ENCODE measurements at places on chromosomes 1 and 21. TPM values are rescaled to one million over a fixed set of nuclear protein-coding genes. Genes with fewer than 3 reads are reported as not detected.

Gene CD164L2
- total RNA-seq = not detected

Gene PYHIN1
- total RNA-seq = not detected

Gene NTNG1
- not detected for total RNA-seq

Gene PRR9
- not detected for total RNA-seq

Gene ECE1
- total RNA-seq = 112 TPM

Gene GOLPH3L
- 9.3 TPM for total RNA-seq

Gene HENMT1
- 13.7 TPM for total RNA-seq

Gene FAM131C
- total RNA-seq = 0.20 TPM

Gene C1orf35
- total RNA-seq = 8.6 TPM

- DNase-seq = peak; percentile 26
These were observed 32.0 kb upstream of the CD2 start for GRCh38 chr1:116722016-116722838.

- no peak for DNase-seq
These were observed 577.0 kb downstream of the LMO4 start for GRCh38 chr1:87905651-87906050.

DNA sequence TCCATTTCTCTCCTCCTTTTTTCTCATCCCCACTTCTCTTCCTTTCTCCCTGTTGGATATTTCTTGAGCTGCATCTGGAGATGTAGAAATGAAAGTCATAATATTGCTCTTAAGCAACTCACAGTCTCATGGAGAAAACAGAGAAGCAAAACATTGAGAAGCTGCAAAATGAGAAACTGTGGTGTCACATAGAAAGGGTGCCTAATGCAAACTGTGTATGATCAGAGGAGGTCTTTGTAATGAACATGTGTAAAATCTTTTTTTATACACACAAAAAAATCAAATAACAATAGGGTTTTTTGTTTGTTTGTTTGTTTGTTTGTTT lies 11.8 kb upstream of the SLAMF7 start:
- no peak for DNase-seq

DNA sequence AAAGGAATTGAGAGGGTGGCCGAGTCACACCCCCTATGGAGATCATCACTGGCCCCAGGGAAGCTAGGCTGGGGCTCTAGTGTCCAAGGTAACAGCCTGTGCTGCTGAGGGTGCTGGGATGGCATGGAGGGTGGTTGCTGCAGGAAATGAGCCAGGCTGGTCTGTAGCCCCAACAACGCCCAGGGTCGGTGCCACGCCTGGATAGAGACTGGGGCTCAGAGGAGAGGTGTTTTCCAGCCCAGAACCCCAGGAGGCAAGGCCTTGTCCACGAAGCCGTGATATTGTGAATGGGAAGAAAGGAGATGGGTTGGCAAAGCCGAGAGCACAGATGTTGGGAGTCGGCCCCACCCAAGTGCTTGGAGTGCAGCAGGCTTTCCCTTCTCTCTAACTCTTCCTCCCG lies 68.9 kb upstream of the ACTRT2 start:
- no peak for DNase-seq

GRCh38 chr1:33255347-33256220 lies 708 bp upstream of the ZNF362 start:
- peak; percentile 77 for DNase-seq

- no peak for DNase-seq
These were observed 34.9 kb downstream of the ALPL start for GRCh38 chr1:21544095-21544494.

DNA sequence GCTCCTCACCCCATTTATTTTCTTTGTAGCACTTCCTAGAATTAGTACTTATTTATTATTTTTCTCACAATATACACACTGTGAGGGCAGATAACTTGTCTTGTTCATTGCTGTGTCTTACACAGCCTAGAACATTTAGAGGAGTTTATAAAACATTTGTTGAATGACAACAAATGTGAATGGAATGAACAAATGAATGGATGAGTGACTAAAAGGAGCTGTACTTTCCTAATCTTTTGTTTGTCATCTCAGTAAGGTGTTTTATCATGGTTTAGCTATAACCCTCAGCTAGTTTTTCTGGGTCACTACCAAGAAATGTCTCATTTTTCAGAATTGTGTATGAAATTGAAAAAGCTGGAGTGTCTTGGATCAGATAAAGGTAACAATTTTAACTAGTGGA lies 239.3 kb upstream of the KCNK2 start:
- peak; percentile 13 for DNase-seq

DNA sequence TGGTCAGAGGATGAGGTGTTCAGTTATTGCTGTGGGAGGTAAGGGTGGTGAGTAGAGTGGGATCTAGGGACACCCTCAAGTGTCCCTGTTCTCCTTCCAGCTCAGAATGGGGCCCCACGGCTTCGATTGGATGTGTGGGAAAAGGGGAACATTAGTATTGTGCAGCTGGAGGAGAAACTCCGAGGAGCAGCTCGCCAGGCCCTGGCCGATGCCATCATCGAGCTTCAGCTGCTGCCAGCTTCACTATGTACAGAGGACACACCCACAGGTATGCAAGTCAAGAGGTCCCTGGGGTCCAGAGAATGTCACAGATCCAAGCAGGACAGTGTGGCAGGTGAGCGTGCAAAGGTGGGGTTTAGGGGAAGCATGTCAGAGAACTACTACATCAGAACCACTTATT lies 13.9 kb downstream of the HYI start:
- no peak for DNase-seq

DNA sequence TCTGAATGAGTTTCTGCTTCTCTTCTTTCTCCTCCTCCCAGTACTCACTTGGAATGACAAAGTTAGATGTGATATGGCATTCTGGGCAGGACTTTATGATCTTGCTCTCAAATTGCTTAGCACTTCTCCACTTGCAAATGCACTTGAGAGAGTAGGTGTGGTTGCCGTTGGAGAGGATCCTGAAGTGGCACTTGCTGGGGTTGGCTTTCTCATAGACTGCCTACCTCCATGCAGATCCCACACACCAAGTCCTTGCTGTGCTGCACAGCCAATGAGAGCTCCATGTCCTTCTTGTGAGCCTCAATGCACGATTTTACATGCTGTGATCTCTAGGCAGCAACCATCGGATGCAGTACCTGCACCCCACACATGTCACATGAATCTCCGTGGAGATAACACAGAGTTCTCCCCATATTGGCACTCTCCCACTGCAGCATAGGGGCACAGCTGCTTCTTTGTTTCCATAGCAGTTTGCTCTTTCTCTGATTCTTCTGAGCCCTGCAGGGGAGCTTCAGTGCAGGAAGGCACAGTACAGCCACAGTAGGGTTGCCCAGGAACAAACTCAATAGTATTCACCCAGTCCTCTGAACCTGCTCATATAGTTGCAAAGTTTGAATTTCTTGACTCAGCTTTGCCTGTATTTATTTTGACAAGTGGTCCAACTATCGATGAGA lies 45.2 kb downstream of the ZNF691 start:
- no peak for DNase-seq

GRCh38 chr1:230375780-230376179 lies 50.4 kb downstream of the PGBD5 start:
- no peak for DNase-seq

GRCh38 chr1:185008838-185009237 lies 34.5 kb upstream of the NIBAN1 start:
- no peak for DNase-seq

DNA sequence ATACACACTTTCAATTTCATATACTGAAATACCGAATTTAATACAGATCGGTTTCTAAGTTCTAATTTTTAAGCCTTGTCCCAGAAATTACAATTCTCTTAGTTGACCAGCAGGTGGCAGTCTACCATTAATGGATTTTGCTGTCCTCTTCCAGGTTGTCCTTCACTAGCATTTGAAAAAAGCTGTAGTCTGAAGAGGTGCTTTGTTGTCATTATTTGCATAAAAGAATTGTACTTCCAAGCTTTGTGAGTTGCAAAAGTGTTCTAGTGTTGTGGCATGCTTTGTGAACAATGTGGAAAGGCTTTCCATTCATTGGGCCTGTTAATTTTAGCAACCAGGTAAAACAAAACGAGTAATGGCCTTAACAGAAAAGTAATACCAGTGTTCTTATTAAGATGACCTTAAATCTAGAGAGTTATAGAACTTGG lies 193.6 kb downstream of the RPS6KC1 start:
- DNase-seq = peak; percentile 38

DNA sequence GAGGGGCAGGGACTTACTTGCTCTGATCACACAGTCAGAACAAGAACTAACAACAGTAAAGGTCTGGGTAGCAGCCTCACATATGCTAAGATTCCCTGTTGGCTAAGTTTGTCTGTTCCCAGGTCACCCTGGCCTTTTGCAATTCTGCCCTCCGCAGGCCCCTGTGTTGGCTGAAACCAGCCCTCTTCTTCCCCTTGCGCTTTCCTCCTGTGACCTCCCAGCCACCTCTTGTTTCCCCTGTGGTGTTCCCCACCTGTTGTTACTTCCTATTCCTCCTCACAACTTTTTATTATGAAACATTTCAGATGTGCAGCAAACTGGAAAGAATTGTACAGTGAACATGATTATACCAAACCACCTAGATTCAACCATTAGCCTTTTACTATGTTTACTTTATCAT lies 23.4 kb downstream of the MAPKAPK2 start:
- DNase-seq = no peak

GRCh38 chr21:31576428-31576827 lies 83.1 kb upstream of the SOD1 start:
- peak; percentile 43 for DNase-seq

DNA sequence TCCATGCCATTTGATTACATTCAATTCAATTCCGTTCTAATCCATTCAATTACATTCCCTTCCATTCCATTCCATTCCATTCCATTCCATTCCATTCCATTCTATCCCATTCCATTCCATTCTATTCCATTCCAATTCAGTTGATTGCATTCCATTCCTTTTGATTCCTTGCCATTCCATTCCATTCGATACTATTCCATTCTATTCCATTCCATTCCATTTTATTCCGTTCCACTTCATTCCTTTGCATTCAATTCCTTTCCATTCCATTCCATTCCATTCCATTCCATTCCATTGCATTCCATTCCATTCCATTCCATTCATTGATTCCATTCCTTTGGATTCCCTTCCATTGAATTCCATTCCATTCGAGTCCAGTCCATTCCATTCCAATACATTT lies 2574.0 kb upstream of the TPTE start:
- DNase-seq = no peak

DNA sequence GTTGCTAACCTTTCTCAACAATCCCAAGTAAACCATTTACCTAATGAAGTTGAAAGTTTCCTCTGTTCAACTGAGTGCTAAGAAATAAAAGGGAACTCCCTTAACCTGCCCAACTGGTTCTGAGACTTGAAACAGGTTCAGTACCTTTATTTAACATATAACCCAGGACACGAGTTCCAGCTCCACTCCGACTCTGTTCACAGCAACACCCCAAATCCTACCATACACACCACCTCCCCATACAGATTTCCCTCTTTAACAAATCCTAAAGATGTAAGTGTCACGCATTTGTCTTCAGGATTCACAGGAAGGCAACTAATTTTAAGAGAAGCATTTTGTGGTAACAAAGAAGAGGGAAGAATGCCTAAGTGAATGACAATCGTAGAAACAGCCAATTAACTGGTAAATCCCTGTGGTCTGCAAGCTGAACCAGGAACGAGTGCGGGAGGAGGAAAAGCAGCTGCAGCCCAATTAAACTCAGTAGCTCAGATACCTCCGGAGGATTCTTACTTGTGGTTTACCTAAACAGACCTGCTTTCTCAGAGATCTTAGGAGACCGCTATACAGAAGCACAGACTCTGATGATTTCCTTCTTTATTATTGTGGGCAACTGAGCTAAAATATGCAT lies 134.5 kb upstream of the MAGI3 start:
- no peak for DNase-seq

GRCh38 chr1:24074817-24075589 lies 36.9 kb downstream of the MYOM3 start:
- DNase-seq = no peak
